SW480 (cell line): ENCODE measurements at places on chromosomes 7 and 10.
A peak's percentile ranks its signal among the peaks of the same experiment; 100 is the strongest.

- no peak for DNase-seq
These were observed 165.5 kb downstream of the CPED1 start for GRCh38 chr7:121153995-121154394.

DNA sequence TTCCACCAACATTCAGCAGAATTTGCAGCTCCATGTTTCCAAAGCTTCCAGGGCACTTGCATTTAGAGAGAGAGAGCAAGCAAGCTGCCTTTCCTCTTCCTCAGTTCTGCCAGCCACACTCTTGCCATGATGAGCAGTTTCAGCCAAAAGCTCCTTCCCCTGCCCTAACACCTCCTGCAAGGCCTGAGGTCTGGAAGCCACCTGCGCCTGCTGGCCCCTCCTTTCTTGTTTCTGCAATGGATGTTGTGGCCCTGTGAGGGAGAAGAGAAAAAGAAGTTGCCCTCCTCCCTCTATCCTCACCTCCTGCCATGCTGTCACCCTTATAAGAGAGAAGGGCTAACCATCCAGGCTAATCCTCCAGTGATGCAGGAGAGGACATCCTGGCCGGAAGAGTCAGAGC, 48.7 kb downstream of the IKZF1 start:
- no peak for DNase-seq

DNA sequence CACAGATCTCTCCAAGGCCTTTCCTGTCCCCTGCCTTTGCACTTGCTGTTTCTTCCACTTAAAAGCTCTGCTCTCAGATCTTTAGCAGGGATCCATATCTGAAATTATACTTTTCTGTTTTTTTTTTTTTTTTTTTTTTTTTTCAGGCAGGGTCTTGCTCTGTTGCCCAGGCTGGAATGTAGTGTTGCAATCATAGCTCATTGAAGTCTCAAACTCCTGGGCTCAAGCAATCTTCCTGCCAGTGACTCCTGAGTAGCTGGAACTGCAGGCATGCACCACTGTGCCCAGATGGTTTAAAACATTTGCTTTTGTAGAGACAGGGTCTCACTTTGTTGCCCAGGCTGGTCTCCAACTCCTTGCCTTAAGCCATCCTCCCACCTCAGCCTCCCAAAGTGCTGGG, 5.0 kb upstream of the TSPAN15 start:
- DNase-seq: no peak

GRCh38 chr7:43872406-43873110, 3.2 kb upstream of the MRPS24 start:
- DNase-seq: no peak

- no peak for DNase-seq
These were observed 80.7 kb downstream of the FANK1 start for GRCh38 chr10:125976960-125977605.

DNA sequence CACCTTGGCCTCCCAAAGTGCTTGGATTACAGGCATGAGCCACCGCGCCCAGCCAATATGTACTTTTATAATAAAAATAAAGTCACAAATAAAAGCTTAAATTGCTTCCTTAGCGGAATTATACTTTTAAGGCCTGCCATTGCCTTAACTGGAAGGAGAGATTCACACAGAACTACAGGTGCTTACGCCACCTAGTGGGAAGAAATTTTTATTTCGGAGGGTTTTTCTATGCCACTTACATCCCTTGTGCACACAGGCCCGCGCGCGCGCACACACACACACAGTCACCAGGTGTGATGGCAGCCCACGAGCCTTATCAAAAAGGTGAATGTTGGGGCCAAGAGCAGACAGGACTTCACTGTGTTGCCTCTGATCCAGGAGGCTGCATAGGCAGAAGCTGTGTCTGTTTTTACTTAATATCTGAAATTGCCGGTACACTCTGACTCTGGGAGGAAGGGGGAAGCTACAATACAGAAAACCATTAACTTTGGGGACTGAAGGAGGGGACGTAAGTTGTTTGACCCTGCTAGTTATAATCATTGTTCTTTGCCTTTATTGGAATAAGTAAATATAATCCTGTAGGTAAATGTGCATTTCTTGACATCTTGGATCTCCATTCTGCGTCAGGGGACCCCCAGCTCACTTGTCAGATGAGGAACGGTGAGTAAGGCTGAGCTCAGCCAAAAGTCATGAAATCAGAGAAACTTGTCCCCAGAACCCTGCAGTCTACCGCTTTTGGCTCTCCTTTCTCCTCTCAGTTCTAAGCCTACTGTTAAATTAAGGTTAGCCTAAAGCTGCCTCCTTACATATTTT, 87.1 kb downstream of the SLC16A9 start:
- peak; percentile 54 for DNase-seq

- DNase-seq: no peak
These were observed 162.4 kb downstream of the ARID5B start for GRCh38 chr10:62063795-62064472.

GRCh38 chr7:77679608-77680007, 16.7 kb upstream of the RSBN1L start:
- DNase-seq: no peak

DNA sequence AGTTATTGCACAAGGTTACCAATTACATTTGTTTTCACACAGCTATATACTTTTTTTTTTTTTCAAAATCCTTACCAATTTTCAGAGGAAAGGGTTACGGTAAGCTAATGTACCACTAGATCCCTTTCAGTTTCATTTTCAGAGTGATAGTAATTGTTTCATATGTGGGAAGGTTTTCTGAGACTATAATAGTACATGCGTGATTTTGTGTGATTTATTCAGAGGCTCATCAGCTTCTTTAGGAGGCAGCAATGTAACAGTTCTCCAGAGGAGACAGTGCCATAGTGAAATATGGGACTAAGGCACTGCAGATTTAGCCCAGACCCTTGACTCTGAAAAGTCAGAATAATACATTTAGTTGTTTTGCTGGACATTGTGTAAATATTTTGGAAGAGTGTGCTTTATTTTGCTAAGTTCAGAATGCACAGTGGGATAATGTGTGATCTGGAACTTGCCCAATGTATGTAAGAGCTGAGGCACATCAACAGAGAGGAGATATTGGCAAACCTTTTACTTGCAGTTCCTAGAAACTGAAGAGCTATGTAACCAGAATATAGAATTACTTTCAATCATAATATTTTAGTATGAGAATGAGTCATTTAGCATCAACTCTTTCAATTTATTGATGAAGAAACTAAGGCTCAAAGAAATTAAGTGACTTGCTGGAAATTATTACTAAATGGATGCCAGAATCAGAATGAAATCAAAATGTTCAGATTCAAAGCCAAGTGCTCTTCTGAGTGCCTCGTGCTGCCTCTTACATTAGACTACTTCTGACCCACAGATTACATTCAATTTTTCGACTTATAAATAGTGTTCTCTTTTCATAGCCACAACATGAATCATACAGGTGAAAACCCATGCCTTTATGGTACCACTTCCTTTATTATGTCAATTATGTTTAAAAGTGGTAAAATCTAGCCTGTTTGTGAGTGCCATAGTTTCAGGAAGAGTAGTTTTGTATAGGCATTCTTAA, 207.7 kb upstream of the TEX47 start:
- DNase-seq: no peak

- DNase-seq: no peak
These were observed 56.9 kb downstream of the ZNF92 start for GRCh38 chr7:65430344-65431186.

DNA sequence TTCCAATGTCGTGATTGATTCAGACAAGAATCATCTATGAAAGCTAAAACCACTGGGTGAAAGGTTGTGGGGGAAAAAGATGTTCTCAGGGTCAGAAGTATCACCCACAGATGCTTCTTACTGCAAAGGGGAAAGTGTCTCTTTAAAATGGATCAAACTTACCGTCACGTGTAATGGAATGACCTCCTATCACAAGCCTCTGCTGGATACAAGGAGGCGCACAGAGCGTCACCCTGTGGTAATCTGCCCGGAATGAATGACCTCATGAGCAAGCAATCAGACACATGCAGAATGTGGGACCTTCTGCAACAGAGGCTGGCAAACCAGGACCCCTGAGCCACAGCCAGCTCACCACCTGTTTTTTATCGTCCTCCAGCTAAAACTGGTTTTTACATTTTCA, 33.0 kb downstream of the WIPF3 start:
- DNase-seq: peak; percentile 33

DNA sequence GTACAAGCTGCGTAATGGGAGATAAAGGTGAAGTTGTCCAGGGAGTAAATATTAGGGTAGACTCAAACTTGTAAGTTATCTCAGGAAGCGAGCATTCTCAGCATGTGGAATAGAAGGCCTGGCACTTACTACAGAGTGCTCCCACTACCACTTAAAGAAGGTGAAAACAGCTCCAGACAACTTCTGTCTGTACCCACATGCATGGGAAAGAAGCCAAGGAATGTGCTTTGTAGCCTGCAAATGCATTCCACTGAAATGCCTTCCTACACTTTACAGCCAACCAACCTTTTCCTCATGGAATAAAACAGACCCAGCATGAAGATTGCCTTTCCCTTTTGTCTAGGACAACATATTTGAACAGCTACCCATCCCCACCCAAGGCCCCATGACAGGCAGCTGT, 45.4 kb upstream of the NPSR1 start:
- no peak for DNase-seq

GRCh38 chr7:47283497-47284131, 298.3 kb downstream of the TNS3 start:
- peak; percentile 89 for DNase-seq

DNA sequence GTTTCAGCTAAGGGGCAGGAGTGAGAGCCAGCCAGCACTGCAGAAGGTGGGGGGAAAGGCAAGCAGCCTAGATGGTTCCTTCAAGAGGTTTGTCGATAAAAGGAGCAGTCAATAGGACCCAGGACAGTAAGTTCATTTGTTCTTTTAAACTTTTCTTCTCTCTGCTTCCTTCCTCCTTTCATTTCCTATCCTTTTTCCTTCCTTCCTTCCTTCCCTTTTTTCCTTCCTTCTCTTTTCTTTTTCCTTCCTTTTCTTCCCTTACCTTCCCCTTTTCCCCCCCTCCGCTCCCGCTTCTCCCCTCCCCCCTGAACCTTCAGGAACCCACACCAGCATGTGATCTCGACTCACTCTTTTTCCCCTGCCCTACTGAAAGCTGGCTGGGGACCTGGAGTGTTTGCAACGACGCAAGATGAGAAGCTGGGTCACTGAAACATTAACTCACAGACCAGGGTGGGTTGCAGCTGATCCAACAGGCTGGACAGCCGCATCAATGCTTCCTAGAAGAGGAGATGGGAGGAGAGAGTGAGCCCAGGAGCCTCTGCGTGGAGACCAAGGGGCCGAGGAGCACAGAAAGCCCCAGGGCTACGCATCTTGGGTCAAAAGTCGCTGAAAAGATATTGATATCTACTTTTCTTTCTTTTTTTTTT, 103.4 kb upstream of the SDK1 start:
- DNase-seq: no peak

DNA sequence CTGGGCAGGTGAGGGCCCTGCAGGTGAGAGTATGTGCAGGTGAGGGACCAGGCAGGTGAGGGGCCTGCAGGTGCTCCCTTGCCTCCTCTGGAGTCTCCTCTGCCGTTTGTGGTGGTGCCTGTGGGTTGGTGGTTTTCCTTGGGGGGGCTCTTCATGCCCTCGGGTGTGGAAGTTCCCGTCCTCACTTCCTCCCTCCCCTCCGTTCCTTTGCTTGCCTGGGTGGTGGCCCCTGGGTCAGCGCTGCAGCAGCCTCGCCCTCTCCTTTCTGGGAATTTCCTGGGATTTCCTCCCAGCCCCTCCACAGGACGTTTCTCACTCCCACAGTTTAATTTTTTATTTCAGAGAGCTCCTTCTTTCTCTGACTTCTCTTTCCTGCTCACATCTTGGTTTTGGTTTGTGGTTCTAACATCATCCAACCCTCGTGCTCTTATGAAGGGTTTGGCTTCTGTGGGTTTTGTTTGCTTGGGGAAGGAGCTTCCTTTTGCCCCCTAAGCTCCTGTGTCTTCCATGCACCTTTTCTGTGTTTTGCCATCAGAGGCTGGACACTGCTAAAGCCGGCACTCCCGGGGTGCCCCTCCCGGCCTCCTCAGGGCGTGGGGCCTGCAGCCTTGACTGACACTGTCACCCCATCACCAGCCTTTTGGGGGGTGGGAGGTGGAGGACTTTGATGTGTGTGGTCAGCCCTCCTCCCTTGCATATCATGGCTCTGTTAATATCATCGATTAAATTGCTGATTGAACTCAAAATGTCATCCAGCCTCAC, 29.2 kb upstream of the ADGRA1 start:
- no peak for DNase-seq

DNA sequence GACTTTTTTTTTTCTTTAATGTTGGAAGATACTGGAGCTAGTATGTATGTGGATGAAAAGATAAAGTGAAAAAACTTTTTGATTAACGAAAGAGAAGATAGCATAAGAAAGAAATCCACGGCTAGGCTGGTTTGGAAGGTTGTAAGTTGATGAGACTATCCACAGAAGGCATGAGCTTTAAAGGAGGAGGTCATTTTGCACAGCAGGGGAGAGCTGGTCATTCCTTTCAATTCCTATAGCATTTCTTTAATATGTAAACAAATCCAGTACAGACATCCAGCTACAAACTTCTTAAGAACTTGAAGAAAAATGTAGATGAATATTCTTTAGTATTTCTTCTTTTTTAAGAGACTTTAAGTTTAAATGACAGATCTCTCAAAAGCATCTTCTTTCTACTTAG, 281.3 kb downstream of the CACNA2D1 start:
- DNase-seq: no peak

DNA sequence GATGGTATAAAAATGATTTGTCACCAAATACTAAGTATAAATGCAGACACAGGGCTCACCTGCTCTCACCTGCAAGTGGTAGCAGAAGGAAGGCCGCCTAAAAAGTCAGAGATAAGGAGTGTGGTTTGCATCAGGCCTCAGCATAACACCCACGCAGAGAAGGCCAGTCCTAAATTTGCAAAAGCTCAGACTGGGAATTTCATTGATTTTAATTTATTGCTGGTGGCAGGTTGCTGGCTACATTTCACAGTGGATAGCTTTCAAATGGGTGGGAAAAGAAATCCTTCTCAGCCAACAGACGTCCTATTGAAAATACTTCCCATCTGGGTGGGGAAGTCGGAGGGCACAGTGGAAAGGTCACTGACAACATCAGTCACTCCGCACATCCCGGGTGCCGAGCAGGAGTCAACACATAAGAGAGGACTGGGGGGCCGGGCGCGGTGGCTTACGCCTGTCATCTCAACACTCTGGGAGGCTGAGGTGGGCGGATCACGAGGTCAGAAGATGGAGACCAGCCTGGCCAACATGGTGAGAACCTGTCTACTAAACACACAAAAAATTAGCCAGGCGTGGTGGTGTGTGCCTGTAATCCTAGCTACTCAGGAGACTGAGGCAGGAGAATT, 561.8 kb upstream of the MKI67 start:
- DNase-seq: no peak

DNA sequence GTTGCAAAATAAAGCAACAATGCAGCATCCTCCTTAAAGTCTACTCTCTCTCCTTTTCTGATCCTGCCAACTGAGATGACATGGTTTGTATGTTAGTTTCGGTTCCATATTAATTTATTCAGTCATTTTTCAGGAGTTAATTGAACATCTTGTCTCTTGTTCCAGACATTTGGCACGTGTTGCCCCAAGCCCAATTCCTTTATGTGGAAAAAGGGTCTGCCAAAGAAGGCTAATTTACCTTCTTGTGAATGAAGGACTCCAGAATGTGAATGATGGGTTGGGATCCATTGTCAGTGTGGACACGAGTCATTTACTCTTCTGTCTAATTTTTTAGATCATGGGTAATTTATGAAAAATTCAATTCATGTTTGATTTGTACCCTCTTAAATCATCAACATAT, 350.9 kb upstream of the LRGUK start:
- DNase-seq: no peak

GRCh38 chr10:127905848-127906261, 1.0 kb upstream of the PTPRE start:
- DNase-seq: no peak

GRCh38 chr7:27251652-27252590, 9.3 kb downstream of the EVX1 start:
- DNase-seq: no peak
